ENCODE measurements at places on chromosomes 11 and 22. TPM values are rescaled to one million over a fixed set of nuclear protein-coding genes. Genes with fewer than 3 reads are reported as not detected.

DNA sequence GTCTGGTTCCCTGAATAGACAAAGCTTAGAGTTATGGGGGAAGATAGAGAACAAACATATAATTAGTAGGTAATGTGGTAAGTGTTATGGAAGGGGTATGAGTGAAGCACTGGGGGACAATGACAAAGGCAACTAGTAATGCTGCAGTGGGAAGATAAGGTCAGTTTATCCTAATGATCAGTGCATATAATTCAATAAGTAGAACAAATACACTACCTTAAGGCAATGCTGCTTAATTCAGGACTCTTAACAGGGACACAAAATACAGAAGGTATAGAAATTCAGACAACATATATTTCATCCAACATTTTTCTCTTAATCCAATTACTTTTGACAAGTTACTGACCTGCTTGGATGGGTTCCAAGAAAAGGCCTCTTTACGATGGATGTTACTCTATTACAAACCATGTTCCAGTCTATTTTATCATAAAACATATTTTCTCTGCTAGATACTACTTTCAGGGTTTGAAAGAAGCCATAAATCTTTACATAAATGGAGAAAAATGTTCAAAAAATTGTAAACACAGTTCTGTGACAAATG, 1186.2 kb downstream of the LRRC4C start:
- H3K4me1 ChIP-seq = no peaks in the 10 kb centered on the region
- H3K27me3 ChIP-seq = no peaks in the 10 kb centered on the region
- no peak for DNase-seq
- no peaks in the 10 kb centered on the region for H3K36me3 ChIP-seq

OR5B21 gene
- not detected for total RNA-seq

DNA sequence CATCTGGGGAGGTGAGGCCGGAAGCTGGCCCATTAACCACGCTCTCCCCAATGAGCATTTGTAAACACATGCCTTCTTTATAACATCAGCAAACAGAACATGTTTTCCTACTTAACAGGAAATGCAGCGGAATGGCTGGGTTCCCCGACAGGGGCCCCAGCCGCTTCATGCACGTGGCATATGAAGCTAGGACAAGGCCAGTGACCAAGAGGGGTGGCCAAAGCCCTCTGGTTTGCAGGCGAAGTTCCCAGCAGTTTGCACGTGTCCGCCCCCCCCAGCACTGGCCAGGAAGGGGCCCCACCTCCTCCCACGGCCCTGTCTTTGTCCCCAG, 38.7 kb upstream of the LINC01488 start:
- peaks cover 14% of the 10 kb centered on the region for H3K4me1 ChIP-seq
- H3K36me3 ChIP-seq = no peaks in the 10 kb centered on the region
- H3K27ac ChIP-seq = no peak overlapping the region
- H3K27me3 ChIP-seq = peaks cover 21% of the 10 kb centered on the region
- DNase-seq = no peak

ZDHHC5 gene
- total RNA-seq = 74.0 TPM

DYNC2H1 gene
- 3.0 TPM for total RNA-seq

CSF2RB gene
- 0.31 TPM for total RNA-seq

- H3K36me3 ChIP-seq = no peaks in the 10 kb centered on the region
- no peaks in the 10 kb centered on the region for H3K4me1 ChIP-seq
- no peak overlapping the region for H3K4me3 ChIP-seq
- DNase-seq = peak; percentile 21
Measured at GRCh38 chr22:33579448-33580093, 340.7 kb downstream of the LARGE1 start.

- no peaks in the 10 kb centered on the region for H3K36me3 ChIP-seq
- no peak for DNase-seq
- H3K4me3 ChIP-seq = no peak overlapping the region
- no peak overlapping the region for H3K27ac ChIP-seq
- H3K4me1 ChIP-seq = no peaks in the 10 kb centered on the region
Measured at GRCh38 chr11:111352935-111353710, 26.0 kb downstream of the POU2AF1 start.

NRGN gene
- total RNA-seq = 7.8 TPM

OR52I1 gene
- not detected for total RNA-seq

Data from activated naive CD8-positive, alpha-beta T cell treated with anti-CD3 and anti-CD28 coated beads for 36 hours (primary cell).